ENCODE measurements at places on chromosomes 6 and 20. TPM values are rescaled to one million over a fixed set of nuclear protein-coding genes. Genes with fewer than 3 reads are reported as not detected.

Gene MRPS10
- 49.8 TPM for total RNA-seq

Gene NELFE
- total RNA-seq = 111 TPM

Gene RAET1G
- total RNA-seq = 4.1 TPM

Gene CTAGE9
- not detected for total RNA-seq

Gene CSTF1
- 24.7 TPM for total RNA-seq

Gene MOG
- not detected for total RNA-seq

Gene GCNT2
- not detected for total RNA-seq

Gene TTPAL
- 9.2 TPM for total RNA-seq

Gene TRERF1
- total RNA-seq = 1.8 TPM

Gene PYGB
- total RNA-seq = 73.7 TPM

Gene HLA-DOA
- under 0.01 TPM for total RNA-seq

Gene SRF
- total RNA-seq = 18.7 TPM

Gene ZNF165
- 0.57 TPM for total RNA-seq

Gene NKX2-4
- not detected for total RNA-seq

Gene FAM209B
- total RNA-seq = not detected

Gene RIPPLY2
- 0.28 TPM for total RNA-seq

Gene ABRACL
- total RNA-seq = 36.8 TPM

Gene PTCHD4
- 3.0 TPM for total RNA-seq

Gene COL11A2
- 0.14 TPM for total RNA-seq

Gene COL21A1
- total RNA-seq = 6.7 TPM

Gene CPNE5
- 0.55 TPM for total RNA-seq

Gene ADGRF5
- 0.14 TPM for total RNA-seq

Gene OR12D3
- not detected for total RNA-seq

Gene FAM217A
- not detected for total RNA-seq

Gene DNPH1
- 54.5 TPM for total RNA-seq

Gene CDK19
- total RNA-seq = 7.4 TPM

Gene CFAP206
- 0.09 TPM for total RNA-seq

Gene RIMS1
- total RNA-seq = 0.28 TPM

Gene PRSS16
- 0.28 TPM for total RNA-seq

Gene LPA
- not detected for total RNA-seq

Gene TNF
- not detected for total RNA-seq

Gene LHFPL5
- total RNA-seq = not detected

Gene OPRL1
- 1.6 TPM for total RNA-seq

Gene TFAP2C
- under 0.01 TPM for total RNA-seq

Gene ATRN
- 43.4 TPM for total RNA-seq

Gene EFHC1
- total RNA-seq = 18.2 TPM

Gene IP6K3
- 0.18 TPM for total RNA-seq

Gene HS3ST5
- total RNA-seq = 0.14 TPM

Gene TRIM31
- total RNA-seq = not detected

Gene EYS
- total RNA-seq = 0.28 TPM

Gene SASH1
- total RNA-seq = 43.3 TPM

Gene EYA4
- 16.6 TPM for total RNA-seq

Gene CRYBG1
- 4.4 TPM for total RNA-seq

Data from smooth muscle cell of bladder (primary cell).